ENCODE measurements at places on chromosomes 11 and 22.

DNA sequence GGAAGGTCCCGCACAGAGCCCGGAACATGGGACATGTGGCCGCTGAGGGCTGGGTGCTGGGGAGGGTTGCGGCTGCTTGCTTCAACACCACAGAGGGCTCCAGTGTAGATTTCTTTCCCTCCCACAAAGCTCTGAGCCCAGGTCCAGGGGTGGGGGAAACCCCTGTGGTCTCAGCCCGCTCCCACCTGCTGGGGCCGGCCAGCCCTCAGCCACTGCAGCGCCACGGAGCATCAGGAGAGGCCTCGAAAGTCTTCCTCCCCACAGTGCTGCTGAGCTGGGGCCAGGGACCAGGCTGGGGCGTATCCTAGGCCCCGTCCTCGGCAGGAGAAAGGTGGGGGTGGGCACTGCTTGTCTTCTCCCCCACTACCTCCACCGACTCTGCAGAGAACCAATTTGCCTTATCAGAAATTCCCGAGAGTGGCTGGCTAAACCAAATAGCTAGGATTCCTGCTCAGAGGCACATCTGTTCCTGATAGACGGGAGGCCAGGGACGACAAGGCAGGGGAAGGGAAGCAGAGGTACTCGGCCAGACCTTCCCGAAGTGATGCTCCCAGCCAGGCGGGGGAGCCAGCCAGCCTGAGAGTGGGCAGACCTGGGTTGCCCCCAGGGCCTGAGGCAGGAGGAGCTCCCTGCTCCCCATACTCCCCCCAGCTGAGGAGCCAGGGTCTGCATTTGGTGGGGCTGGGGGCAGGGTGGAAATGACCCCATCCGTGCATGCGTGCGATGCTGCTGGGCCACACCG is 18.7 kb downstream of the IGF2 start:
- no peak for DNase-seq

DNA sequence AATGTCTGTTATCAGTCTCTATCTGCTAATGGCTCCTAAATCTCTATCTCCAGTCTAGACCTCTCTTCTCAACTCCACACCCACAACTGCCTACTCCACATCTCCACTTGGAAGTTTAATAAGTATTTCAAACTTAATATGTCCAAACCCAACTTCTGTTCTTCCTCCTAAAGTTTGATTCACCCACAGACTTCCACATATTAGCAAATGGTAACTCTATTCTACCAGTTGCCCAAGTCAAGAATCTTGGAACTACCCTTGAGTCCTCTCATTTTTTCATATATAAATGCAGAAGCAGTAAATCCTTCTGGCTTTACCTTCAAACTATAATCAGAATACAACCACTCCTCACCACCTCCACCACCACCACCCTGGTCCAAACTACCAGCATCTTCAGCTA is 6.7 kb upstream of the JAML start:
- no peak for DNase-seq

- DNase-seq = no peak
Observed at GRCh38 chr11:11441091-11441490, 88.0 kb upstream of the CSNK2A3 start.

GRCh38 chr22:49332691-49333090 is 495.0 kb downstream of the BRD1 start:
- DNase-seq = no peak

- peak; percentile 24 for DNase-seq
Observed at GRCh38 chr11:125429174-125429707, 66.8 kb downstream of the FEZ1 start.

DNA sequence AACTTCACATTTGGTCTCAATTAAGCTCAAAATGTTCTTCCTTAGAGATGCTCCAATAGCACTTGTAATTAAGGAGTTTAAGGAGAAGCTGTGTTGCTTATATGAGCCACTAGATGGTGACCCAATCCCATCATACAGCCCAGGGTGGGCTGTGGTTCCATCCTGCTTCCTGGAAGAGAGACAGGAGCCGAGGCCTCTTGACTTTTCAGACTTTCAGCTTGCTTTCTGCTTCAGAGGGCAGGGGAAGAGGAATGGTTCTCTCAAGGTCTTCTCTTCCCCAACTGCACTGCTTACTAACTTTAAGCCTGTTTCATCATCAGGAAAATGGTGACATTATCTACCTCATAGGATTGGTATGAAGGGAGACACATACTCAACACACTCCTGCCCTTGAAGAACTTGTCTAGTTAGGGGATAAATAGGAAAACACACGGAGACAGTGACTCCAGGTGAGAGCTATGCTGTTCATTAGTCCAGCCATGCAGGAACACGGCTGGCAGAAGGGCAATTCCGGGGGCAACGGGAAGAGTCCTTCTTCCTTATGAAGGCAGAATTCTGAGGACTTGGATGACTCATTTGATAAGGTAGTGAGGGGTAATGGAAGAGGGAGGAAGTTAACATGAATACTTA is 20.1 kb downstream of the TMEM218 start:
- DNase-seq = no peak

GRCh38 chr11:73321604-73322381 is 13.7 kb downstream of the ARHGEF17 start:
- no peak for DNase-seq

- no peak for DNase-seq
Observed at GRCh38 chr11:119758291-119758690, 29.3 kb upstream of the NECTIN1 start.

GRCh38 chr11:38256436-38256835 is 1658.4 kb upstream of the RAG2 start:
- no peak for DNase-seq

DNA sequence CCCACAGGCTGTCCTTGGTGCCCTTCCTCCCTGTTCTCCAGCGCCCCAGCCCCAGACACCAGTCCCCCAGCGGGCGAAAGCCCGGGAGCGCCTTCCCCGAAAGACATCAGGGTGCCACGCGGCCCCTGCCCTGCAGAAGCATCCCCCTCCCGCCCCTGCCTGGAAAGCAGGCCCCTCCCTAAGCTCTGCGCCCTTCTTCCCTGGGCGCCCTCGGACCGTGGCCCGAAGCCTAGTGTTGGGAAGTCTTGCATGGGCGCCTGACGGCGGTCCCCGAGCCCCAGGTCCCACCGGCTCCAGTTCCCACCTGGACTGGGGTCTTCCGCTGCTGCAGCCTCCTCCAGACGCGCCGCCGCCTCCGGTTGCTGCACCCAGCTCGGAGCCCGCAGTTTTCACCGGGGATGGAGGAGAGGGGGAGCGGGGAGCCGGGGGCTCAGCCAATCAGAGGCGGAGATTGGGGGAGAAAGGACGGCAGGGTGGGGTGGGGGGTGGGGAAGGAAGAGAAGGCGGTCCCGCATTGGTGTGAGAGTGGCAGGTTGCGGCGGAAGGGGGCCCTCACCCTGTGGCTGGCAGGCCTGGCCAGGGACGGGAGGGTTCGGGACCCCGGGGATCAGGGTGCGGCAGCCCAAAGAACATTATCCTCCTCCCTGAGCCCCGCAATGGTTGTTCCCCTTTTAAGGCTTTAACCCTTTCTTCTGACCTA is at the start of gene THY1:
TSS of gene THY1 (minus strand) at position 364 of the 700 bp plus-strand sequence. CDS start 2,267 bp downstream, outside the sequence.
- DNase-seq = no peak

DNA sequence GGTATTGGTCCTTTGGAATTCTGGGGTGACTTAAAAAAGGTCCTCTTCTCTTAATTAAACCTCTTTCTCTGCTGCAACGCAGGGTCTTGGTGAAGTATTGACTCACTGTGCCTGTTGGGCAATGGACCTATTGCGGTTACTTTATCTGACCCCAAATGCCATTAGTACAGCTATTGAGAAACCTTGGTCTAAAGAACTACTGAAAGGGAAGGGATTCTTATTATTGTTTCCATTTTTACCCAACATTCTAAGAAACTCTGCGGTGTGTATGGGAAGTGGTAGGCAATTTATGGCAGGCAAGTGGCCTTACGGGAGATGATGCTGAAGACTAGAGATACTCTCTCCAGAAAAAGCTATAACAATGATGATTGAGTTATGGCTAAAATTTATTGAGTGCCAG is 12.5 kb downstream of the SLC6A5 start:
- DNase-seq = no peak

DNA sequence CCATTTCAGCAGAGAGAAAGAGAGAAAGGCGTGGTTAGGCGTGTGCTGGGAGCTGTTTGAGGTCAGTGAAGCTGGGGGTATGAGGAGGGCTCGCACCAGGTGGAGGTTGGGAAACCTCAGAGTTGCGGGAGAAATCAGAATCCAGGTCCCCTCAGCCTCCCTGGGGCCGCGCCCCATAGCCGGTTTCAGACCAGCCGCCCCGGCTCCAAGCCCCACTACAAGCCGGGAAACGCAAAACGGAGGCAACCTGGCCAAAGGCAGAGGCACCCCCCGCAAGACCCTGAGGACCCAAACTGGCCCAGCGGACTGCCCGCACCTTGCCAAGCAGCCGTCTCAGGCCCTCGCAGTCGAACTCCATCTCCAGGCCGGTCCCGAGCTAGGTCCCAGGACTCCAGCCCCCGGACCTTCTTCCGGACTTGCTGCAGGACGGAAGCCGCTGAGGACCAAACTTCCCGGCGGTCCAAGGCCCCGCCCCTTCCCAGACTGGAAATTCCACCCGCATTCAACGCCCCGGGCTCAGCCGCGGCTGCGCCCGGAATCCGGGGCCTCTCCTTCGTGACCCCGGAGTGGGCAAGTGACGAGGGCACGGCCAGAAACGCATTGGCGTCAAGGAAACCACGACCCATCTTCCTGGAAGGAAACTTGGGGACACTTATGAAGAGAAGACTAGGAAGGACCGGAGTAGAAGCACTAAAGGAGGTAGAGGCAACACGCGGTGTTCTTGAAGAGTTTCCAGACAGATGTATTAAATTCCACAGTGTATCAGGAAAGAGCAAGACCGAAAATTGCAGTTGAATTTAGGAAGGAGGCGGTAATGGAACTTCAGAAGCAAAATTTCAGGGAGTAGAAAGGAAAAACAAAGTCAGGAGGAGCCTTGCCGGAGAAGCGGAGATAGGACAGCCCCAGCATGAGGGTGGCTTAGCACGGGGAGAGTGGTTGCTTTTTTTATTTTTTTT is at the start of gene UEVLD:
TSS of gene UEVLD (minus strand) at position 438 of the 956 bp plus-strand sequence. CDS start at position 358, 80 bp downstream.
- peak; percentile 41 for DNase-seq

GRCh38 chr22:38404419-38404818 is 50.6 kb downstream of the KCNJ4 start:
- no peak for DNase-seq

GRCh38 chr22:35310556-35311550 is 11.2 kb downstream of the TOM1 start:
- DNase-seq = no peak

DNA sequence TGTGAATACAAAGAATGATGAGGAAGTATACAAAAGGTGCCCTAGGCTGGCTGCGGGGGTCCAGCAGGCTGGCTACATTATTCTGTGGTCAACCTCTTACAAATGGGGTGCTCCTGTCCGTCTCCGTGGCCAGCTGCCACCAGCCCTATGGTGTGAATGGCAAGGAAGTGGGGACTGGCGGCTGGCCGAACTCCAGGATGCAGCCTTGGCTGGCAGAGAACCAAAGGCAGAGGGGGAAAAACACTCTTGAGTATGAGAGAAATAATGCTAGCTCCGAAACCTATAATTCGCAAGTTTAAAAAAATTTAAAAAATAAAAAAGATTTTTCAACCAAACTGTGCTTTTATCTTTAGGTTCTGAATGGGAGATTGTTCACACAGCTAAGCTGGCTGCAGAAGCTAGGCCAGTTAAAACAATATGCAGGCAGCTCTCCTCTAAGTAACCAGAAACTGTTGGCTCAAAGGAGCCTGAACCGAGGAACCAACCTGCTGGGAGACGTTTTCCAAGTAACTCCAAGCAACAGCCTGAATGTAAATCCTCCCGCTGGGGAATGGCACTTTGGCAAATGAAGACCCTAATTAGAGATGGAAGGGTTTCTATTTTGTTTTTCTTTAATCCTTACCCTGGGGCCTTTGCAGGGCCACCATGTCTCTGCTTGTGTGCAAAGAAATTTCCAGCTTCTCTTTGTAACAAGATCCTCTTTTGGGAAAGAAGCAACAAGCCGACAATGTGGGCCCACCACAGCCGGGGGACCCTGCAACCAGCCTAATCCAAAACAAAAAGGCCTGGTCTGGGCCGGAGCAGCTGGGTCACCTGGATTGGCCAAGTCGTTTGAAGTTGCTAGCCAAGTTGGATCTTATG is 50.2 kb downstream of the C22orf31 start:
- no peak for DNase-seq

- no peak for DNase-seq
Observed at GRCh38 chr11:16185042-16185441, 171.3 kb downstream of the SOX6 start.

- no peak for DNase-seq
Observed at GRCh38 chr11:92453055-92453454, 228.4 kb downstream of the FAT3 start.

DNA sequence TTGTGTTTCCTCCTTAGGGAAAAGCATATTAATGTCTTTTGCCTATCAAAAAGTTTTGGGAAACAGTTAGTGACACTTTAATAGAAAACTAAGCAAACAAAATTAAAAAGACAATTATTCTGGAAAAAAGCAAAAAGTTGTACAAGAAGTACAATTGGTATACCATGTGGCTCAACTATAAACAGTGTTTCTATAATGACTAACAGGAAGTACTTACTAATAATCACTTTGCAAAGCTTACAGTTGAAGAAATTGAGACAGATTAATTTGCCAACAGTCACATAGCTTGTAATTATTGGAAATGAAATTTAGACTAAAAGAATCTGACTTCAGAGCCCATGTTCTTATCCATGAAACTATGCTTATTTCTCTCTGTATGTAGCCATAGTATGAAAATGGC is 24.7 kb downstream of the PPME1 start:
- DNase-seq = no peak

- DNase-seq = no peak
Observed at GRCh38 chr11:12629601-12630313, 44.5 kb upstream of the TEAD1 start.

DNA sequence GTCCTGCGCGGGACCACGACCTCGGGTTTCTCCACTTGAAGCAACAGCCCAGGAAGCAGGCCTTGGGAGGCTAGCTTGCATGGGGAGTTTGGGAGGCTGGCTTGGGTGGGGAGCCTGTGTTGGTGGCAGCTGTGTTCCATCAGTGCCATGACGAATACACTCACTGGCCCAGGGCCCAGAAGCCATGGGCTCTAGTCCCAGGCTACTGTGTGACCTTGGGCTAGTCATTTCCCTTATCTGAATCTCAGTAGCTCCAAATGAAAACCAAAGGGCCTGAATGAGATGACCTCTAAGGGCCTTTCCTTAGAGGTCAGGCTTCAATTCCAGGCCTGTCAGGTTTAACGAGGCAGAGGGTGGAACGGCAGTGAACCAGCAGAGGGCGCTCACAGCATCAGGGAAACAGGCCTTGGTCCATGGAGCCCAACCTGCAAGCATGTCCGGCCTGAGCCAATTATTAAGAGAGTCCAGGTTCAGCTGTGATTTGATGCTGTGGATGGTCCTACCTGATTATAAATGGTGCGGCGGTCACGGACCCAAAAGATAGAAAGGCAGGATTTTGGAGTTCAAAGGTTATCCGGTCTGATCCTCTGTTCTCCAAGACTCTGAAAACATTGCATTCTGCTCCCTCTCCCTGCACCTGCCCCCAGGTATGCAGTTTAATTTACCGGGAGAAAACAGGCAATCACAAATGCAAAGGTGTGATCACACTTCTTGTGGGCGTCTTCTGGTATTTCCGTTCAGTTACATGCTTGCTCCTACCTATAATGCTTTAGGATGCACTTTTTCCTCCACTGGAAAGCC is 15.9 kb downstream of the PTPN5 start:
- DNase-seq = peak; percentile 16

- no peak for DNase-seq
Observed at GRCh38 chr11:34415538-34415937, 23.2 kb upstream of the CAT start.

- DNase-seq = no peak
Observed at GRCh38 chr11:26193694-26194365, 138.1 kb upstream of the ANO3 start.

- no peak for DNase-seq
Observed at GRCh38 chr22:29710922-29711593, 8.7 kb upstream of the CABP7 start.
